ENCODE measurements at places on chromosomes 6 and 20.

GRCh38 chr6:64280569-64280968 lies 645.0 kb downstream of the PHF3 start:
- no peak for DNase-seq

GRCh38 chr6:33751771-33752645 lies 5.3 kb upstream of the IP6K3 start:
- no peak for DNase-seq

- DNase-seq: no peak
These were observed 153.5 kb upstream of the STMND1 start for GRCh38 chr6:16948396-16948795.

DNA sequence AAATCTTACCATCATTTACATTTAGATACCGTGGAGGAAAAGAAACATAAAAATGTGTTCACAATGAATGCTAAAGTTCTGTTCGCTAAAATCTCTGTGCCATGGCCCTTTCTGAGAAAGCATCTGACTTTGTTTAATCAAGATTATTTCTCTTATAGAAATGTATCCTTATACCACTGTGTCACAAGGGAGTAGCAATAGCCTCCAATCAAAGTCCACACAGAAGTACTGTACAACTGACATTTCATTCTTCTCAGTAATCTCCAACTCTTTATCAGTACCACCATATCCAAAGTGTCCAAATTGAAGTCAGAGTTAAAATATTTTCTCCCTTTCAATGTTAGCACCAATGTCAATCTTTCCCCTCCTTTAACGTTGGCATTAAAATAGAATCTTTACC lies 6.1 kb downstream of the FERMT1 start:
- no peak for DNase-seq

DNA sequence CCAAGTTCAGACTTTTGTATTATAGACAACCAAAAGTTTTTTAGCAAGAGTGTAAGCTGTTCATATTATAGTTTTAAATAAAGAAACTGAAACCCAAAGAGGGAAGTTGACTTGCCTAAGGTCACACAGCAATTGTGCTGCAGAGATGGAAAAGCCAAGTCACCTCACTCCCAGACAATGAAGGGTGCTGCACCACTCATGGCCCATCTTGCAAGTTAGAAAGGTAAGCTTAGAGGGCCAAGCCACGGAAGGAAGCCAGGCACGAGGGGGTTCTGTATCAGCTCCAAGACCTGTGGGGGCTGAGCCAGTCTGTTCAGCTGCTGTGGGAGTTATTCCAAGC lies 860 bp downstream of the DEFB124 start:
- DNase-seq: no peak

- DNase-seq: no peak
These were observed 149.7 kb upstream of the GGTLC1 start for GRCh38 chr20:24138196-24138857.

DNA sequence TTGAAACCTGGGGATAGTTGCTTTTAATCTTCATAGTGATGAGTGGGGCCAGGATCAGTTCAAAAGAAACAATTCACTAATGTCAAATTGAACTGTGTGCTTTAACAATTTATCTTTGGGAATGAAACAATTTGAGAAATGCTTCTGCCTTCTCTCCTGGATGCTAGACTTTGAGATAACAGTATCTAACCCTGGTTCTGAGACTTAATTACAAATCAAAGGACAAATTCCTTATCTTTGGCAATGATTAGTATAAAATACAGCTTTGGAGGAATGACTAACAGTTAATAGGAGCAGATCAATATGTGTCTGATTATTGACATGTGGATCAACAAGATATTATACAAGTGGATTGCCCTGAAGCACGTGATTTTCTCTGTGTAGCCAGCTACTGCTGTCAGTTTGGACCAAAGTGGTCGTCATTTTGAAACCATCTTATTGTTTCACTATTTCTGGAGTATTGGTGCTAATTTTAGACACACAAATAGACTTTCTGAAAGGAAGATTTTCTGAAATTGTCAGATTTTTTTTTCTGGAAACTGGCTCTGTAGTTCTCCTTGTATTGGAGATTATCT lies 6.2 kb upstream of the FLRT3 start:
- no peak for DNase-seq

DNA sequence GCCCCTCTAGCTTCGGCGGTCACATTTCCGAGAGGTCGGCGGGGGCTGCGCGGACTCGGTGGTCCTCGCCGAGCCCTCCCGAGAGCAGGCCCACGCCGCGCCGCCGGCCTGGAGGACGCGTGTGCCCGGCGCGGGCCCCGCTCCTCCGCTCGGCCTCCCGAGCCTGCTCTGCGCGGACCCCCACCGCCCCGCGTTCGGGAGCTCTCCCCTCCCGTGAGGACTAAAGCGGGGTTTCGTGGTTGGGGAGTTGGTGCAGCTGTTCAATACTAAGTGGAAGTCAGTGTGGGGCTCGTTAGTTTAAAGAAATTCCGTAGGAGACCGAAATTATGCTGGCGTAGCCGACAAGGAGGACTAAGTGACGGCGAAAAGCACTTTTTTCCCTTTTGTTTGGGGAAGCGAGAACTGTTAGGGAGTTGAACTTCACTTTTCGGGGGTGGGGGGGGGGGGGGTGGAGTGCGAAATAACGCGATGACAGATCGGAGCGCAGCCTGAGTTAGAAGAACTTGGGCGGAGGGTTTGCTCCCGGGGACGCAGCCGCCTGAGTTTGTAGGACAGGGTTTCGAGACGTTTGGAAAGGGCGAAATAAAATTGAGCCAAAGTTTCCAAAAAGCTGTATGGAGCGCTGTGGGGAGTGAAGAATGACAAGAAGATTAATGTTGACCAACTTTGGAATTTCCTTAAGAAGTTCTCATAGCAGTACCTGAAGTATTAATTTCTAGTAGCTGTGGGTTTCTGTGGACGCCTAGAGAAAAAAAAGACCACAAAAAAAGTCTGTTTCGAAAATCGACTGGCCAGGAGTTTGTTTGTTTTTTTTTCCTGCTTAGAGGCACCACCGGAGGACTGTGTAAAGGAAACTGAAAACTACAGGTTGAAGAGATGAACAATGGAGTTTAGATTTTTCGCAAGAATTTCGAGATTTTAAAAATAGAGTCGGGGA lies 1.4 kb downstream of the QKI start:
- DNase-seq: peak; percentile 55

DNA sequence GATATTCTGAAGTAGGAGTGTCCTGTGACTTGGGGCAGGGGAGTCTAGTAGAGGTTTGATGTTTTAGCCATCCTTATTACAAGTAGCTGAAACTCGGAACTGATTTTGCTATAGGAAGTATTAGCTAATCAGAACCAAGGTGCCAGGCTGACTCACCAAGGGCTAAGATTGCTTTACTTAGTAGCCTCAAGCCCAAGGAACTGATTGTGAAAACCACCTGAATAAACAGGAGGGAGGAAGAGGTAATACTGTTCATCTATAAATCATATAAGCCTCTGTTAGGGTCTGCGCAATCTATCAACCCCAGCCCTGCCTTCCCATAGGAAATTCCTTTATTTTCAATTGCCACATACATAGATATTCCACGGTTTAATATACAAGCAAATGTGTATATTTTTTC lies 54.4 kb downstream of the GNAS start:
- DNase-seq: no peak

DNA sequence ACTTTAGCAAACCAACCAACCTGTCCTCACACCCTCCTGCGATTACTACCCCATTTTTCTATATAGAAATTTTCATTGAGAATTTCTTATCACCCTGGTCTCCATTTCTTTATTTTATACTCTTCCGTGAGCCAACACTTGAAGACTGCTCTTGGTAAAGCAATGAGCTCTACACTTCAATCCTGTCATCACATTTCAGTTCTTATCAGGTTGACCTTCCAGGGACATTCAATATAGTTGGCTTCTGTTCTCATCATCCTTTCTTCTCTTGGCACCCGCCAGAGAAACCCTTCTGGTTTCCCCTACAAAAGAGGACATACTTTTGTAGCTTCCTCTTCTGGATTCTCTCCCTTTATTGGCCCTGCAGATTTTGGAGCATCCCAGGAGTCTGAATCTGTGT lies 279.3 kb downstream of the PRKN start:
- DNase-seq: no peak

DNA sequence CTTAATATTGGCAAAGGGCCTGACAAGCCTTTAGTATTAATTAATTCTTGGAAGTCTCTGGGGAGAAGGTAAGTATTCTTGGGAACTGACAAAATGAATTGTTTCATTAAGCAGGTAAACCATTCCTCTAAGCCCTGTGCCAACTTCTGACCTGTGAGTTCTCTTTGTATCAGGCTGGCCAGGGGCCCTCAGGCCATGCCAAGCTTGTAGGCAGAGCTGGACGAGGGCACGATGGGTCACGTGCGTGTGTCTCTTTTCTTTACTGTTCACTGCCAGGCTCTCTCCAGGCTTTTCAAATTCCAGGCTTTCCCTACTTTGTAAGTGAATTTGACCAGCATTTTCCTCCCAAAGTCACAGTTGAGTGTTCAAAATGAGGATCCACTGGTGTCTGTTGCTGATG lies 112.4 kb downstream of the NRN1 start:
- no peak for DNase-seq

GRCh38 chr20:51022803-51023616 lies at the start of gene KCNG1:
KCNG1 (minus strand) TSS chr20:51023107; CDS start chr20:51010338, 12,769 bp downstream.
- no peak for DNase-seq

GRCh38 chr6:83466328-83466727 lies 35.5 kb upstream of the ME1 start:
- no peak for DNase-seq
